Stimulated activated CD8-positive, alpha-beta memory T cell treated with anti-CD3 and anti-CD28 coated beads, Interleukin-2, amount 100 ng/mL, for 1 hour (primary cell): ENCODE measurements at places on chromosomes 5 and 9.

DNA sequence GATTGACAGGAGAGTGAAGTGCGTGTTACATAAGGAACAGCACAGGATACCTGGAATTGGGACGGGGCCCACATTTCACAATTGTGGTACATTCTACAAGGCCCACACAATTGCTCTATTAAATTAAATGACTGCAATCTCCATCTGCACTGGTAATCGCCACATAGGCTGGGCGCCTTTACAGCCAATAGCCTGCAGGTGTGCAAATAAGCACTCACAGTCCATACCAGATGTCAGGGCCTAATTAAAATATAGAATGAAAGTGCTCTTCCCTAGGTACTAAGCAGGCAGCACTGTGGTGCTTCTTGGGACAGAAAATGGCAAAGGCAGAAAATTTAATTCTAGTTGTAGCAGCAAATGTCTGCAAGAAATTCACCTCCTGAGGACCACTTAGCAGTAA is 82.7 kb downstream of the ATP10B start:
- DNase-seq = no peak

- peak; percentile 13 for DNase-seq
Measured at GRCh38 chr5:87300744-87301143, 33.1 kb downstream of the RASA1 start.

- no peak for DNase-seq
Measured at GRCh38 chr9:121206516-121207370, 5.1 kb upstream of the RAB14 start.

DNA sequence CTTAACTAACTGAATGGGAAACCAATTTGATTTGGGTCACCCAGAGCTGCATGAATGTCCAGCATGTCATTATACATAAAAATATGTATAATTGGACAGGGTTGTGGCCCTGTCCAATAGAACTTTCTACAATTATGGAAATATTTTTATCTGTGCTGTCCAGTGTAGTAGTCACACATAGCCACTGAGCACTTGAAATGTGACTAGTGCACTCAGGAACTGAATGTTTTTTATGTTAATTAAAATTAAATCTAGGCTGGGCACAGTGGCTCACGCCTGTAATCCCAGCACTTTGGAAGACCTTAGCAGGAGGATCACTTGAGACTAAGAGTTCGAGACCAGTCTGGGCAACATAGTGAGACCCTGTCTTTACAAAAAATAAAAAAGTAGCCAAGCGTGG is 18.6 kb downstream of the GARNL3 start:
- no peak for DNase-seq

DNA sequence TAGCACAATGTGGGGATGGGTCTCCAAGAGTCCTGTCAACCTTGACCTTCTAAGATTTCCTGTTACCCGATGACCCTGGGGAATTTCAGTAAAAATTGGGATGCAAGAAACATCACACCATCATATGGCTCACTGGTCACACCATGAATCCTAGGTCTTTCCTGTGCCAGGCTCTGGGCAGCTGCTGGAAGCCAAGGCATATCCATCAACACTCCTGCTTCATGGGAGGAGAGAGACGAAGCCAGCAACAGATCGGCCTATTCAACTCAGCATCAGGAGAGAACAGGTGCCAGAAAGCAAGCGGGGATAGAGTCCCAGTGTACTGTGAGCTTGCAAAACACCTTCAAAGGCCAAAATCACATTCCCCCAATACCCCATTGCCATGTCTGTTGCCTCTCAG is 6.5 kb upstream of the NEK6 start:
- DNase-seq = no peak

- no peak for DNase-seq
Measured at GRCh38 chr9:22036866-22037626, 27.9 kb upstream of the CDKN2B start.

DNA sequence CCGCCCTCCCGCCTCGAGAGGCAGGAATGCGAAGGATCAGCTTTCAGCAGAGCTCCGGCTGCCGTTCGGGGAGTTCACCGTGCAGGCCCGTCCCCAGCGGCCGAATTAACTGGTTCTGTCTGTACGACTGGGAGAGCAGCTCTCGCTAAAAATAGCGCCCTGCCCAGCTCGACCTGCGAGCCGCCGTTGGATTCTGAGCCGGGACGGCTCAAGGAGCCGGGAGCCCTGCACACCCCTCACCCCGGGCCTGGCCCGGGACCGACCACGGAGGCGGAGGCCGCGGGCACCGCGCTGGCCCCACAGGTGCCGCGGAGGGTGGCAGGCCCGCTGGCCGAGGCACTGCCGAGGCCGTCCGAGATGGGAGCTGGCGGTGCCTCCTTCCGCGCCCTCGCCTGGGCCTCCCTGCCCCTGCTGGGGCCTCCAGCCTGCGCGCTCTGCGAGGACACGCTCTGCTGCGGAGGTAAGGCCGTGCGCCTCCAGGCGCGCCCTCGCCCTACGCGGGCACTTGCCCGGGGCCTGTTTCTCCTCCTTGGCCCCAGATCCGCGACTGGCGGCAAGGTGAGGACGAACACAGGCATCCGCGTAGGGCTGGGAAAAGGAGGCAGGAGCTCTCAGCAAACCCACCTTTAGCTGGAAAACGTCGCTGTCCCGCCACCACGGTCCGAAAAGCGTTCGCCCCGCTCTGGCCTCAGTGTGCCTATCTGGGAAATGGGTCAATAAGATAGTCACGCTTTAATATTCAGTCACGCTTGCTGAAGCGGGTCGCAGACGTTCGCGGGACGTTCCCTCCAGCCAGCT is 53.1 kb upstream of the DAB2IP start:
- no peak for DNase-seq
